ENCODE measurements at places on chromosomes 12 and 14. TPM values are rescaled to one million over a fixed set of nuclear protein-coding genes. Genes with fewer than 3 reads are reported as not detected.

The FMNL3 gene
- total RNA-seq, result 7.8 TPM

The SLC6A13 gene
- not detected for total RNA-seq

The CMKLR1 gene
- total RNA-seq, result not detected

The ACOT4 gene
- 1.6 TPM for total RNA-seq

The MYRFL gene
- total RNA-seq, result not detected

The VDR gene
- total RNA-seq, result 49.6 TPM

The SCARB1 gene
- total RNA-seq, result 45.3 TPM

The IL31 gene
- total RNA-seq, result not detected

The AMHR2 gene
- total RNA-seq, result not detected

The LLPH gene
- 18.5 TPM for total RNA-seq

The FLVCR2 gene
- not detected for total RNA-seq

The RNFT2 gene
- 0.34 TPM for total RNA-seq

The JKAMP gene
- total RNA-seq, result 41.7 TPM

The PLEKHG7 gene
- not detected for total RNA-seq

Measured in hair follicular keratinocyte (primary cell).